ENCODE measurements at places on chromosomes 7 and 10.

- peak; percentile 94 for DNase-seq
Measured at GRCh38 chr10:122140941-122141623, 130.0 kb upstream of the BTBD16 start.

DNA sequence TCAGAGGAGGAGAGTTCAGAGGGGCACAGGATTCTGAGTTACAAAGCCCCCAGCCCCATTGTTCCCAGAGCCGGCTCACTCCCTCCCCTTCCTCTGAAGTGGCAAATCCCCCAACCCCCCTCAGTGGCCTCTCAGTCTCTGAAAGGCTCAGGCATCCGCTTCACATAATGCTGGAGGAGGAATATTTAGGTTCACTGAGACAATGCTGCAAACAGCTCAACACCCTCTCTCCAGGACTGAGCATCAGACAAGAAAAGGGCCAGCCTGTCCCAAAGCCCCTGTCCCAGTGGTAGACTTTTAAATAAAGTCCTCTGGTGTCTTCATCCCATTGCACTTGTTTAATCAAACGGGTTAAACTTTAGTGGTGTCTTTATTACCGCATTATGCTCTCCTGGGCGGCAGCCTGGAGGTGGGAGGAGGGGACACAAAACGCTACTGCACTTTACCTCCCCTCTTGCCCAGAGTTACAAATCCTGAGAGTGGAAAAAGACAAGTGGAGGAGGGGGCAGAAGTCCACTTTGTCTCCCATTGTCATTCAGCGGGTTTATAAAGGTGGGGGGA, 257.9 kb downstream of the FGFR2 start:
- DNase-seq = no peak

GRCh38 chr7:148589640-148590039, 926 bp upstream of the C7orf33 start:
- DNase-seq = no peak

DNA sequence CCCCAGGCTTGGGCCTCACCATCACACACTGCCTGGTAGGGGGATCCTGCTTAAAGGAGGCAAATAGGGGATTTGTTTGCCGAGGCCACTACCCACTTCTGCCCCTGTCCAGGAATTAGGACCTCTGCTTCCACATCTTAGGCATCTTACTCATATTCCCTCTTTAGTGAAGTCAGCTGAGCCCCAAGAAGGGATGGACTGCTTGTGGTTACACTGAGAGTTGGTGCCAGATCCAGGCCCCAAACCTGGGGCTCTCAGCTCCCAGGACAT, 1.6 kb upstream of the GPRIN2 start:
- DNase-seq = no peak

GRCh38 chr10:58479045-58479444, 33.6 kb upstream of the BICC1 start:
- DNase-seq = no peak

GRCh38 chr7:157318015-157318706, 18.6 kb upstream of the DNAJB6 start:
- DNase-seq = no peak

DNA sequence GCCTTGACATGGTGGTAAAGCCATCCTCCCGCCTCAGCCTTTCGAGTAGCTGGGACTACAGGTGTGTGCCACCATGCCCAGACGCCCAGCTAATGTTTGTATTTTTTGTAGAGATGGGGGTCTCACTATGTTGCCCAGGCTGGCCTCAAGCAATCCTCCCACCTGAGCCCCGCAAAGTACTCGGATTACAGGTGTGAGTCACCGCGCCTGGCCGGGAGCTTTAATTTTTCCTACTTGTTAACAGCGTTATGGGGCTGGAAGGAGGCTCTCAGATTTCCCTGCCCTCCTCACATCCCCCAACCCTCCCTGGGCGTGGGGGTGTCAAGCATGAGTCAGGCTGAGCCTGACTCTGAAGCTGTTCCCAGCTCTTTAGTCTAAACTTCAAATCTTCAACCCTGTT, 8.3 kb downstream of the ALKBH4 start:
- no peak for DNase-seq

GRCh38 chr7:37901236-37901827, 15.3 kb downstream of the SFRP4 start:
- no peak for DNase-seq

DNA sequence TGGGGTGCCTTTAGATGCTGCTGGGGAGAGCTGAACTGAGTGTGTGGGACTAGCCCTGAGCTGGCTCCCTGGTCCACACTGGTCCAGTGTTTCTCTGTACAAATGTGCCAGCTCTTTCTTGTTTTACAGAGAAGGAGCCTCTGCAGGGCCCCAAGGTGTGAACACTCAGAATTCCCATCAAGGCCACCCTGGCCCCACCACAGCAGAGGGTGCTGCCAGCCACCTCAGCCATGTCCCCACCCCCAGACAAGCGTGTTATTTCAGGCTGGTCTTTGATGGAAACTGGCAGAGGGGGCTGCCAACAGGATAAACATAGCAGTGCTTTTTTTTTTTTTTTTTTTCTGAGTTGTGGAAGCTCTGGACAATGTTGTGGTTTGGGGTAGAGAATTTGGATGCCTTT, 68.5 kb upstream of the LRRC18 start:
- DNase-seq = no peak

- DNase-seq = no peak
Measured at GRCh38 chr10:125217990-125218675, 57.8 kb upstream of the CTBP2 start.

DNA sequence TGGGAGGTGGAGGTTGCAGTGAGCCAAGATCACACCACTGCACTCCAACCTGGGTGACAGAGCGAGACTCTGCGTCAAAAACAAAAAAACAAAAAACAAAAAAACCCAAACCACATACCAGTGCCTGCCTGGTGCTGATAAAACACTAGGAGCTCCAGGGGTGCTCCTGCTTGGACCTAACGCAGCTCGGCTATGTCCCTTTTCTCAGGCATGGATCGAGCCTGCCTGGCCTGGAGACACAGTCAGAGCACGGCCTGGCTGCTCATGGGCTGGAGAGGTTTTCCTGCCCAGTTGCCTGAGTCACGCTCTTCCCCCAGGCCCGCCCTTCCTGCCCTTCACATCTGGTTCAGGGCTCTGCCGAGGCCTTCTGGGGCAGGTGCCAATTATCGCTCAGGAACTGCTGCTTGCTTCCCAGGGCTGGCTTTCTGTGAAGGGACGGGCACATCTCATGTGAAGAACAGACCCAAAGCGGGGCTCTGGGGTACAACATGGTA, 12.6 kb upstream of the NPFFR1 start:
- peak; percentile 75 for DNase-seq

GRCh38 chr10:133528296-133528844, 1.2 kb downstream of the CYP2E1 start:
- DNase-seq = no peak

GRCh38 chr10:52146766-52147165, 167.3 kb upstream of the DKK1 start:
- DNase-seq = no peak

DNA sequence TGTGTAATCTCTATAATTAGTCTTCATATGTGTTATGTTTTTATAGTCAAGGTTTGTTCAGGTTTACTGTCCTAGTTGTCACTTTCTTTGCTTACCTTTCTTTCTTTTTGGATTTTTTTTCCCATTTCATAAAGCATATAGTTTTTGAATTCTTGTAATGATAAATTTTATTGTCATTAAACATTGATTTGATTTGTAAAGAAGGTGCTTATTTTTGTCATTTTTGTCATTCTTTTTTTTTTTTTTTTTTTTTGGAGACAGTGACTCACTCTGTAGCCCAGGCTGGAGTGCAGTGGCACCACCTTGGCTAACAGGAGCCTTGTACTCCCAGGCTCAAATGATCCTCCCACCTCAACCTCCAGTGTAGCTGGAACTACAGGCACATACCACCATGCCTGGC, 9.6 kb upstream of the MINDY3 start:
- no peak for DNase-seq

- no peak for DNase-seq
Measured at GRCh38 chr7:68840991-68841390, 757.3 kb upstream of the AUTS2 start.

GRCh38 chr7:64642046-64642445, 23.9 kb upstream of the ZNF107 start:
- no peak for DNase-seq

DNA sequence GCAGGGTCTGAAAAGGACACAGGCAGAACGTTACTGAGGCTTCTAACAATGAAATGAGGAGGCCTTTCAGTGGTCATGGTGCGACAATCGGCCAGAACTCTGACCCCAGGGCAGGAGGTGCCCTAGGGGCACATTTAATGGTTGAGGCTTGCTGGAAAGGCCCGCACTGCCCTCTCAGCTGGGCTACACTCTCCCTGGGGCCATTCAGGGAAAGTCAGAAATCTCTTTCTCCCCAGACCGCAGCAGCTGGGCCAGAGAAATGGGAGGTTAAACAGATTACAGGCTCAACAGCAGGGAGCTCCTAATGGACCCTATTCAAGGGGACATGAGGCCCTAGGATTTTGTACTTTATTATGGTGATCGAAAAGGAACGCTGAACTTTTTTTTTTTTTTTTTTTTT, 85.6 kb upstream of the FGFR2 start:
- no peak for DNase-seq

- DNase-seq = no peak
Measured at GRCh38 chr7:127894588-127894987, 136.6 kb downstream of the LRRC4 start.

DNA sequence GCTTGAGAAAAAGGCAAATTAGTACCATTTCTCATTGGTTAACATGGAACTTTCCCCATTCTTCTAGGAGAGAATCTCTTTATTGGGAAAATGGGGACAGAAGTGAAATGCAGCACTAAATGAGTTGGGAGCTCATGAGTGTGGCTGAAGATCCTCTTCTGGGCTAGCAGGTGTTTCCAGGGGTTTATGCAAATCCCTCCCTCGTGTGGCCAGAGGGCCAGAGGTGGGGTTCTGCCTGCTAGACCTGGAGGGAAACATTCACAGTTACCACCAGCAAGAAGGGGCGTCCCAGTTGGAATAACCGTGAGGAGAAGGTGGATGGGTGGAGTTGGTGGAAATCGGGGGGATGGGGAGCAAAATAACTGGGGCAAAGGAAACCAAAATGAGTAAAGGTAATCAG, 235.9 kb downstream of the KLF6 start:
- no peak for DNase-seq

- no peak for DNase-seq
Measured at GRCh38 chr10:44986179-44986578, 7.6 kb upstream of the DEPP1 start.

DNA sequence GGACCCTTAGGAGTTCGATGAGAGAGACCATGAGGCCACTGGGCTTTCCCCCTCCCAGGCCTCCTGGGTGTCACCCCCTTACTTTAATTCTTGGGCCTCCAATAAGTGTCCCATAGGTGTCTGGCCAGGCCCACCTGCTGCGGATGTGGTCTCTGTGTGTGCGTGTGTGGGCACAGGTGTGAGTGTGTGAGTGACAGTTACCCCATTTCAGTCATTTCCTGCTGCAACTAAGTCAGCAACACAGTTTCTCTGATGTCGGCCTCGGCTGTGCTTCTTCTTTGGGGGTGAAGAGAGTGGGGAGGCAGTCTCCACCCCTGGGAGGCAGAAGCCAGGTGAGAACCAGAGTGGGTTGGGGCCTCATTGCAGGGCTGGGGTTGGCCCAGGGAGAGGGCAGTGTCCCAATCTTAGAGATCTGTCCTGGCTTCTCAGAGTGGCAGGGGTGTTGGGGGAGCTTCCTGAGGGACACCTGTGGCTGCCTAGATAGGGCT, 1.5 kb downstream of the PVRIG start:
- DNase-seq = no peak

- no peak for DNase-seq
Measured at GRCh38 chr10:78471326-78471722, 437.7 kb downstream of the RPS24 start.

DNA sequence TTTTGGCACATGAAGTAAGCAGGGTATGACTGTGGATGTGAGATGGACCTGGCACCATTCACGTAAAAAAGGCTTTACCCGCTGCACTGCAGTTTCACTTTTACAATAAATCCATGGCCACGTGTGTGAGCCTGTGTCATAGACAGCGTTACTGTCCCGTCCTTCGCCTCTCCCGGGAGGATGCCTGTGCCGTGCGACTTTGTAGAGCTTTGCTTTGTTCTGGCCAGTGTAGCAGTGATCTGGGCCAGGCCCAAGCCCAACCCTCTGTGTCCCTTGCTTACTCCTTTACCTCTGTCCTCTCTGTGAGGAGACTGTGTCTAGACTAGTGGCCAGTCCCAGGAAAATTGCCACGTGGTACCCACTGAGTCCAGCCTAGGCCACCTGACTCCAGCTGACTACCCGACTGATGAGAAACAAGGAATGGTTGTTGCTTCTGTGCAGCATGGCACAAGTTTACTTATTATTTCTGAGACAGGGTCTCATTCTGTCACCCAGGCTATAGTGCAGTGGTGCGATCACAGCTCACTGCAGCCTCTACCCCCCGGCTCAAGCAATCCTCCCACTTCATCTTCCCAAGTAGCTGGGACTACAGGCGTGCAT, 48.1 kb downstream of the JAKMIP3 start:
- DNase-seq = no peak

- no peak for DNase-seq
Measured at GRCh38 chr10:100072514-100072913, 9.2 kb downstream of the CPN1 start.

DNA sequence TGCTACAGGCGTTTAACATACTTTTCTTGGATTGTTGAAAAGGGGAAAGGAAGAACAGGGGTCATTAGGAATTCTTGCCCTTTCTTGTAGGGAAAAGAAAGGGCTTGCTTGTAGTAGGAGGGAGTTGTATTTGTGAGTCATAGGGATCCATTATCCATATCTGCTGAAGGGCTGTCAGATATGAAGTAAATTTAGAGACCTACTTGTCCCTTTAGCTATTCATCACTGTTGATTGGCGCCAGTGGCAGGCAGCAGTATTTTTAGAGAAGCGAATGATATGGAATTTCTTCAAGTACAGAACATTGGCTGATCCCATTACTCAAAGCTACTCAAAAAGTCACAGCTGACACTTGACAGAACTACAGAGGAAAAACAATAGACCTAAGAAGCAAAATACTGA, 97.7 kb downstream of the CELF2 start:
- DNase-seq = no peak

- DNase-seq = no peak
Measured at GRCh38 chr10:32412499-32412853, 33.5 kb upstream of the CCDC7 start.

DNA sequence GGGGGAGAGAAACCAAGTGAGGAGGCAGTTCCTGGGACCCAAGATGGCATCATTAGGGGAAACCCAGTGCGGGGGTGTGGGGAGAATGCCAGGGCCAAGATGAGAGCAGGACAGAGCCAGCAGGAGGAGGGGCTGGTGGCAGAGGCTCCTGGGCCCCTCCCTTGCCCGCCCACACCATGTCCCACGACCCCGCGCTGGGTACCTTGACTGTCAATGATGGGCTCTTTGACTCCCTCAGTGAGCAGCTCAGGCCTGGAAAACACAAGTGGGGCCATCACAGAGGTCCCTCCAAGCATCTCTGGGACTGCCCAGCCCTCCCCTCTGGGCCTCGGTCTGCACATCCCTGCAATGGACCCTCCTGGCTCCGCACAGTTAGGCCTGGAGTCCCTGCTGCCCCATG, 75.4 kb downstream of the RABGEF1 start:
- no peak for DNase-seq

GRCh38 chr10:81136261-81136660, 598.6 kb downstream of the SH2D4B start:
- DNase-seq = no peak

- no peak for DNase-seq
Measured at GRCh38 chr10:44006771-44007170, 358.1 kb upstream of the ZNF32 start.

- DNase-seq = no peak
Measured at GRCh38 chr10:101903827-101904550, 60.4 kb upstream of the KCNIP2 start.

All from thoracic aorta (tissue), 2 donors.